Natural killer cell treated with Interleukin-12 subunit alpha and Interleukin-12 subunit beta and Interleukin-15 and Interleukin-18, amount 100 ng/mL, for 72 hours (primary cell): ENCODE measurements at places on chromosomes 6 and 20. TPM values are rescaled to one million over a fixed set of nuclear protein-coding genes. Genes with fewer than 3 reads are reported as not detected.

CASS4 gene
- total RNA-seq = 1.3 TPM

DSE gene
- total RNA-seq = 21.9 TPM

GPX5 gene
- total RNA-seq = not detected

TTK gene
- total RNA-seq = 16.4 TPM

THBD gene
- total RNA-seq = 0.33 TPM

TRAPPC3L gene
- not detected for total RNA-seq

GRCh38 chr6:11681770-11682169, 96.8 kb downstream of the ADTRP start:
- no peak overlapping the region for H3K27ac ChIP-seq
- no peak for DNase-seq
- no peak overlapping the region for H3K4me3 ChIP-seq
- H3K27me3 ChIP-seq = peaks cover 25% of the 10 kb centered on the region

- no peaks in the 10 kb centered on the region for H3K36me3 ChIP-seq
- H3K27ac ChIP-seq = no peak overlapping the region
- peaks cover 11% of the 10 kb centered on the region for H3K27me3 ChIP-seq
- H3K4me1 ChIP-seq = peaks cover 7% of the 10 kb centered on the region
- H3K4me3 ChIP-seq = no peak overlapping the region
These were observed 5.8 kb downstream of the DDR1 start for GRCh38 chr6:30889921-30890645.

DNA sequence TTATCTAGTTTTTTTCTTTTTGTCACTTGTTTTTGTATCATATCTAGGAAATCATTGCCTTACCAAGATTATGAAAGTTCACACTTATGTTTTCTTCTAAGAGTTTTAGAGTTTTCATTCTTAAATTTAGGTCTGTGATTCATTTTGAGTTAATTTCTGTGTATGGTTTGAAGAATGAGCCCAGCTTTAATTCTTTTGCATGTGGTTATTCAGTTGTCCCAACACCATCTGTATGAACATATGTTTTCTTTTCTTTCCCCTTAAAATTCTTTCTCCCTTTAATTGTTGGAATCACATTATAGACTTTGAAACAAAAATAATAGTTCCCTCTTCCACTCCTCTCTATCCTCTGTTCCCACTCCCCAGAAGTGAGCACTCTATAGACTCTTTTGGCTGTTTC, 85.4 kb downstream of the SLX4IP start:
- H3K4me1 ChIP-seq = peaks cover 34% of the 10 kb centered on the region
- no peak for DNase-seq
- peak overlapping the region; percentile 1 for H3K27ac ChIP-seq
- H3K4me3 ChIP-seq = peak overlapping the region; percentile 40

GRCh38 chr6:55379471-55379870, 52.2 kb downstream of the GFRAL start:
- H3K4me3 ChIP-seq = no peak overlapping the region
- no peak for DNase-seq
- H3K4me1 ChIP-seq = no peaks in the 10 kb centered on the region
- no peaks in the 10 kb centered on the region for H3K27me3 ChIP-seq
- no peaks in the 10 kb centered on the region for H3K36me3 ChIP-seq

DNA sequence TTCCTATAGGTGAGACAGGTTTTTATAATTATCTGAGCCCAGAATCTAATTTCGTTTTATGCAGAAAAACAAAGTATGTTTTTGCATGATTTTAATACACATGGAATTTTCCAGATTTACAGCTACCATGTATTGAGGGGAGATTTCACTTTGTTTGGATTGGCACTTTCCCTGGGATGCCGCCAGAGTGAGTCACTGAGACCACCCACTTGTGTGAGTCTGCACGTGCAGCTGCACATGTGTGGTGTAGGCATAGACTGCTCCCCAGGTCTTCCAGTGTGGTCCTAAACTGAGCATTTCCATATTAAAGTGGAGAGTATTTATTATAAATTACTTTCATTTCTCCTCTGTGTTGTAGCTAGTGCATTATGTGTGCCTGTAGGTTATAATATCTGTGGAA, 186.8 kb downstream of the UBE3D start:
- no peaks in the 10 kb centered on the region for H3K27me3 ChIP-seq
- no peaks in the 10 kb centered on the region for H3K36me3 ChIP-seq
- no peak overlapping the region for H3K4me3 ChIP-seq
- no peaks in the 10 kb centered on the region for H3K4me1 ChIP-seq
- no peak for DNase-seq
- H3K27ac ChIP-seq = no peak overlapping the region
